ENCODE measurements at places on chromosomes 3 and 15.
A peak's percentile ranks its signal among the peaks of the same experiment; 100 is the strongest.

DNA sequence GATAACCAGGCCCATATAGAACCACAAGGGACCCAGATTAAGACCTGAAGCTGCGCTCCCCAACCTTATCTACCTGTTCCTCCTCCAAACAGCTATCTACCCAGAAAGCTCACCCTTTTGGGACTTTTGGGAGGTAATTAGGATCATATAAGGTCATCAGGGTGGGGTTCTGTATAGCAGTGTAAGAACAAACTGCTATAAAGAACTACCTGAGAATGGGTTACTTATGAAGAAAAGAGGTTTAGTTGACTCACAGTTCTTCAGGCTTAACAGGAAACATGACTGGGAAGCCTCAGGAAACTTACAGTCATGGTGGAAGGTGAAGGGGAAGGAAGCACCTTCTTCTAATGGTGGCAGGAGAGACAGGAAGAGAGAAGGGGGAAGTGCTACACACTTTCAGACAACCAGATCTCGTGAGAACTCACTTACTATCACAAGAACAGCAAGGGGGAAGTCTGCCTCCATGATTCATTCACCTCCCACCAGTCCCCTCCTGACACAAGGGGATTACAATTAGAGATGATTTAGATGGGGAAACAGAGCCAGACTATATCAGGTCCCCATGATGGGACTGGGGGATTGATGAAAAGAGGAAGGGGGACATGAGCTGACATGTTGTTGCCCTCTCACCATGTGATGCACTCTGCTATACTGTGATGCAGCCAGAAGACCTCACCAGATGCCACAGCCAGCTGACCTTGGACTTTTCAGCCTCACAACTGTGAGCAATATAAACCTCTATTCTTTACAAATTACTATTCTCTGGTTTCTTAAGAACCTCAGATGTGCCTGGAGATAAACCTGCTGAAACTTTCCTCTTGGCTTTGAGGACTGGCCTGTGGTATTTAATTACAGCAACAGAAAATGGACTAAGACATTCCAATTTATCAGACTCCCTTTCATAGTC is 15.3 kb upstream of the FMN1 start:
- no peak for DNase-seq

GRCh38 chr15:71336671-71337070 is 221.4 kb downstream of the THSD4 start:
- no peak for DNase-seq

- no peak for DNase-seq
Measured at GRCh38 chr3:50811893-50812292, 137.2 kb downstream of the DOCK3 start.

- DNase-seq: no peak
Measured at GRCh38 chr15:44148580-44148979, 46.5 kb downstream of the FRMD5 start.

GRCh38 chr3:187773233-187774184 is 28.2 kb upstream of the BCL6 start:
- DNase-seq: no peak

DNA sequence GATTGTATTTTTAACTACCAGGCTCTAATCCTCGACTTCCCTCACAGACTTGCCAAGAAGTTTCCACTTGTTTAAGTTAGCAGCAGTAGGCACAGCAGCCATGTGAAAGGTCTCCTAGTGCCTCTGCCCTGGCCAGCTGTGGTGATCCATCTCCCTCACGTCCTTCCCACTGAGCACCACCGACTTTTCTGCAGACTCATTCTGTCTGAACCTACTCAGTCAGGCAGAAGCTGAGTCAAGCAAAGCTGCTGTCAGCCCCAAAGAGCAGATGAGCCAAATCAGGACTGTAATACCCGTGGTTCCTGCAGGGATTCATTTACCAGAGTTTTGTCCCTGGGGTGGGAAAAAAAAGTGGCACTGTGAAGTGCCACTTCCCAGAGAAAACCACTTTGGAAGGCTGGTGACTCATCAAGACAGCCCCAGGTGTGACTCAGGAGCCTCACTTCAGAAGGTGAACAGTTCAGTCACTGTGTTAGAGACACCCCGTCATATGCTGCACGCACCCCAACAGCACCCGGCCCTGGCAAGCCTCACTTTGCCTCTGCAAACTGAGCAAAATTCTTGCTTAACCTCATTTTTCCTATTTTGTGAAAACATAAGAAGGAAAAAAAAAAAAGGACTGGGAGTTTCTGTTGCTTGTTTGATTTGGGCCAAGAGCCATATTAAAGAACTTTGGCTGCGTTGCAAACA is 76.0 kb downstream of the WWTR1 start:
- DNase-seq: peak; percentile 25

- no peak for DNase-seq
Measured at GRCh38 chr15:30990446-30991254, 778 bp downstream of the MTMR10 start.

- no peak for DNase-seq
Measured at GRCh38 chr3:141793476-141794260, 30.5 kb downstream of the GRK7 start.

GRCh38 chr15:94186770-94187331 is 44.5 kb upstream of the MCTP2 start:
- DNase-seq: no peak

DNA sequence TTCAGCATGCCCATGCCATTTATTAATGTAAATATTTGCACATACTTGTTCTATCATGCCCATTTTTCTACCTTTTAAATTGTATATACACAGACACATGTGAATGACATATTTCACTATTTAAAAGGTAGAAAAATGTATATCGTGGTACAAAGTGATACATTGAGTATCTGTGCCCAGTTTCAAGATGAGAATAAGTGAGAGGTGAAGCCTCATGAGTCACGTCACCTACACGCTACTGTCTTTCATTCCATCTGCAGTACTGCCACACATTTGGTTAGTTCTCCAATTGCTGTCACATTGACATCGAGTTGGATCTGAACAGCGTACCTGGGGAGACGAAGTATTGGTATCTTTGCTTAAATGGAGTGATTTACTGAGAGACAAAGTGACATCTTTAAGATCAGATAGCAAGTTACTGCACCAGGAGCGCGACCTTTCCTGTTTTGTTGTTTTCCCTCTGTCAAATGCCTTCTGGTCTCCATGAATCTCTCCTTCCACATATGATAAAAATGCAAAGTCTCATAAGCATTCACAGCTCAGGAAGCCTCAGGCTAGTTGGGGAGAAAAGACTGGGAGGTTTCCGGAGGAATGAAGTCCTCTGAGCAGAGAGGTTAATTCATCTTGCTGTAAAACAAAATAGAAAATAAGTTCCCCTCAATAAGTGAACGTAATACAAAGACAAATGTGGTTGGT is 12.0 kb downstream of the GREM1 start:
- DNase-seq: no peak

DNA sequence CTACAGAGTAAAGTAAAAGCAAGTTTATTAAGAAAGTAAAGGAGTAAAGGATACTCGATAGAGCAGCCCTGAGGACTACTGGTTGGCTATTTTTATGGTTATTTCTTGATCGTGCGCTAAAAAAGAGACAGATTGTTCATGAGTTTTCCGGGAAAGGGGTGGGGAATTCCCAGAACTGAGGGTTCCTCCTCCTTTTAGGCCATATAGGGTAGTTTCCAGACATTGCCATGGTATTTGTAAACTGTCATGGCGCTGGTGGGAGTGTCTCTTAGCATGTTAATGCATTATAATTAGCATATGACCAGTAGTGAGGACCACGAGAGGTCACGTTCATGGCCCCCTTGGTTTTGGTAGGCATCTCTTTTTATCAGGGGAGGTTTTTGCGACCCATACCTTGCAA is 213.1 kb downstream of the OSBPL10 start:
- DNase-seq: no peak

DNA sequence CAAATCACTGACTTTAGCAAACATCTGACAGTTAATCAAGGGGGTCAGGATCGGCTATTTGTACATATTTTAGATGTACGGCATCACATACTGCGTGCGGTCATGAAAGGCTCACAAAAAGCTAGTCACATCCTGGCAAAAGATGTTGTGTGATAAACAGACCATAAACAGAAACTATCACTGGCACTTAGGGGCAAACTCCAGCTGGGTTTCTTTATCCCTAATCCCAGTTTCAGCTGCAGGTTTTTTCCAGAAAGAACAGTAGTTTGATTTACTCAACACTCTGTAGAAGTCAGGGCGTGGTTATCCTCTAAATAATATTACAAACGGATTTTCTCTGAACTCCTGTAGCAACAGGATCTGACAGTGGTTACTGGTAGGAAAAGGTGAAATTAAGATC is 112.4 kb upstream of the BHLHE40 start:
- peak; percentile 25 for DNase-seq

GRCh38 chr3:46966811-46967210 is 9.7 kb downstream of the CCDC12 start:
- no peak for DNase-seq

DNA sequence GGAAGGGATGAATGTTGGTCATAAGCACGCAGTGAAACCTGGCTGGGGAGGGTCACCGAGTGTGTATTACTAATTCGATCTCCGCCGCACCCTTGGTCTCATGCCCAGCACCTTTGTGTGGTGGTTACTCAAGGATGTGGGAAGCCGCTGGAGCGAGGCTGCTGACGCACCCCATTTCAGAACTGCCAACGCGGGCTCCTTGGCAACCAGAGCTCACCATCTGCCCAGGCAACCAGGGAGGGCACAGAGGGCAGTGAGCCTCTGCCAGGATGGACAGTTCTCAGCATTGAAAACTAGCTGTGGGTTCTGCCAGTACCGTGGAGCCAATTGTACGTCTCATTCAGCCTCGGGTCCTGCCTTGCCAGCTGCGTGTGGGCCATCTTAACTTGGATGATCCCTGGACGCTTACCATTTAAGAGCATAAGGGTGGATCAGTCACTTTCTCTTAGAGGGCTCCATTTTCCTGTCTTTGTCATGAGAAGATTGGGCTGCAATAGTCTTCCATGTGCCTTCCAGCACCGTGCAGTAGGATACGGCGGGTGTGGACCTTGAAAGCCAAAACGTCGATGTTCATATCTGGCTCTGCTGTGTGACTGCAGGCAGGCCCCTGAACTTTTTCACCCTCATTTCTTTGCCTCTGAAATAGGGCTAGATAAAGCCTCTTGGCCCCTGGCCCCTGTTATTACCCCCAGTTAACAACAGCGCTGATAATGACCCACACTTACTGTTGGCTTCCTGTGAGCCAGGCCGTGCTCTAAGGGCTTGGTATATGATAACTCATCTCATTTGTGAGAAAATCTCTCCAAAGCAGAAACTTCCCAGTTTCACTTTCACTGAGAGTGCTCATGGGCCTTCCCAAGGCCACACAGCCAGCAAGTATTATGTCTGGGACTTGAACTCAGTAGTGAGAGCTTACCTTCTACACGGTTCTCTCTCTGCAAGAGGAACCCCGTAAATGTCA is 238.8 kb downstream of the OPA1 start:
- DNase-seq: no peak

GRCh38 chr3:45677033-45677446 is 12.2 kb upstream of the SACM1L start:
- DNase-seq: no peak

GRCh38 chr15:75786575-75786947 is 56.7 kb upstream of the UBE2Q2 start:
- DNase-seq: no peak

DNA sequence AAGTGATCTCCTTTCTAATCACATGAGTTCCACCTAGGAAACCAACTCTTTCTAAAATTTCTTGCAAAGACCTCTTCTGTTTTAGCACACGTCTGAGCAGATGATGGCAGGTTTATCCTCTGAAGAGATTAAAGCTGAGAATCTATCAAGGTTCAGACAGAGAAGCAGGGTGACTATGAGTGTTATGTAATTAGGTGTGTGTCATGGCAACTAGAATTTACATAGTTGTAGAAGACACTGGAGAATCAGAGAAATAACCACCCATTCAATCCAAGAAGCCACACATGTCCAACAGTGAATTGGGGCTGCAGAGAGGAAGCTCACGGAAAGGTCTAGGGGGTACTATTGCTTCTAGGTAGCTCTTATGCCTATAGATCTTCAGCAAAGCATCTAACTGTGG is 600.5 kb downstream of the PYDC2 start:
- no peak for DNase-seq

DNA sequence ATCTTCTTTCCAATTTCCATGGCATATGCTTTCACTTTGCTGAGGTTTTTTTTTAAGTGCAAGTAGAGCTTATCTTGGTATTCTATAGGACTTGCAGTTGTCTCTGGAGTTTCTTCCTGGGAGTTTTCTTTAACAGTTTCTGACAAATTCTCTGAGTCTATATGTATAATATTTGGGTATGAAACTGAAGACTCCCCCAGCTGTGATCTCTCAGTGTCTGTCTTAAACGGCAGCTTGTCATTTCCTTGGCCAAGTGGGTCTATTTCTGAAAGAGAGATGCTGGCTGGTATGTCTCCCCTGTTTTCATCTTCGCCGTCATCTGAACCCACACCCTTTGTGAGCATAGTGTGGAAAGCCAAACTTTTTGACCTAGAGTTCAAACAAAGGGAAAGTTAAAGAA is 73.3 kb upstream of the PTX3 start:
- no peak for DNase-seq

GRCh38 chr3:186322761-186323160 is 39.3 kb downstream of the DGKG start:
- no peak for DNase-seq

GRCh38 chr15:35648941-35649340 is 103.0 kb upstream of the DPH6 start:
- DNase-seq: no peak

DNA sequence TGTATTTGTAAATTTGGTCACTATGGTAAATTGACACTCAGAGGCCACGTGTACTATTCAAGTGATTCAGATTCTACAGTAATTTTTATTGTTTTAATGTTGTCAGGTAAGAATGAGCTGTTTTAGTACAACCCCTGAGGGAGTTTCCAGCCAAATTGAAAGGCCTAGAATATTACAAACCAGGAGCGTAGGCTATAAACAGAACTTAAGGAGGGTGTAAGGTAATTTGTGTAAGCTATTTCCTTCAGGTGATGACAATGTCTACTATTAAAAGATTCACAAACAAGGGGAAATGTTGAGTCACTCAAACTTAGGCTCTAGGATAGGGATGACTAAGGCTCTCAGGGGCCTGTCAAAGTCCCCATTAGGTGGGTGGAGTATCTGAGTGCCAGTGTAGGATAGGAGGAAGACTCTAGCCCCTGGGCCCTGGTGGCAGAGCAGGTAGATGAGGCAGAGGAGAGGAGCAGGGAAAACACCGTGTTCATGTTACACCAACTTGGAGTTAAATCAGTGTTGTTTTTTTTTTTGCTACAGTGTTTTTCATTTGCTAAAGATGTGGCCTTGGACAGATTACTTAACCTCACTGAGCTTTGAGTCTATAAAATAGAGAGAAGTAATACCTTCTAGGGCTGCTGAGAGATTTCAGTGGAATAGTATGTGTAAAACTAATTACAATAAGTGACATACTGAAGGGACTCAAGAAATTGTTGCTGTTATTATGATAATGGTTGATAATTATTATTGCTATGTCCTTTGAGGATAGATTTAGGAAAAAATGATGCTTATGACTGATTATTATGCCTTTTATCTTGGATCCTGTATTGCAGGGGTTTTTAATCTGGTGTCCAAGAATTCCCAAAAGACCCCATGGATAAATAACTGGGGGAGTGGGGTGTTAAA is 10.3 kb downstream of the TM4SF1 start:
- DNase-seq: no peak

All from cardiac muscle cell (in vitro differentiated cells and primary cell).